ENCODE measurements at places on chromosomes 2 and 18.

DNA sequence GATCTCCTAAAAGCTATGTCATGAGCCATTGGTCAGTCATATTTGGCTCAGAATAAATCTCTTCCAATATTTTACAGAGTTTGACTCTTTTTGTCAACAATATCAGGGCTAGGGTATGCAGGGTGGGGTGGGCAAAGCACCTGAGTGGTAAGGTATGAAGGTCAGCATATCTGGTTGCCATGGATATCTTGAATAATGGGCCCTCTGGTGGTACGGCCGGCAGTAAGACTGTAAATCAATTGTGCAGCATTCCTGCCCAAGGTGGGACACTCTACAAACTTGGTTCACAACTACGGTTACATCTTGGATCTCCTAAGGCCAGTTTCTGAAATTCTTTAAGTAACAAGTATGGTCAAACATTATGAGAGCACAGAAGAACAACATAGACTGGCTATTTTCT lies 119.6 kb downstream of the SPOPL start:
- DNase-seq, result no peak

- DNase-seq, result no peak
Observed at GRCh38 chr2:179226203-179226960, 38.2 kb downstream of the SESTD1 start.

DNA sequence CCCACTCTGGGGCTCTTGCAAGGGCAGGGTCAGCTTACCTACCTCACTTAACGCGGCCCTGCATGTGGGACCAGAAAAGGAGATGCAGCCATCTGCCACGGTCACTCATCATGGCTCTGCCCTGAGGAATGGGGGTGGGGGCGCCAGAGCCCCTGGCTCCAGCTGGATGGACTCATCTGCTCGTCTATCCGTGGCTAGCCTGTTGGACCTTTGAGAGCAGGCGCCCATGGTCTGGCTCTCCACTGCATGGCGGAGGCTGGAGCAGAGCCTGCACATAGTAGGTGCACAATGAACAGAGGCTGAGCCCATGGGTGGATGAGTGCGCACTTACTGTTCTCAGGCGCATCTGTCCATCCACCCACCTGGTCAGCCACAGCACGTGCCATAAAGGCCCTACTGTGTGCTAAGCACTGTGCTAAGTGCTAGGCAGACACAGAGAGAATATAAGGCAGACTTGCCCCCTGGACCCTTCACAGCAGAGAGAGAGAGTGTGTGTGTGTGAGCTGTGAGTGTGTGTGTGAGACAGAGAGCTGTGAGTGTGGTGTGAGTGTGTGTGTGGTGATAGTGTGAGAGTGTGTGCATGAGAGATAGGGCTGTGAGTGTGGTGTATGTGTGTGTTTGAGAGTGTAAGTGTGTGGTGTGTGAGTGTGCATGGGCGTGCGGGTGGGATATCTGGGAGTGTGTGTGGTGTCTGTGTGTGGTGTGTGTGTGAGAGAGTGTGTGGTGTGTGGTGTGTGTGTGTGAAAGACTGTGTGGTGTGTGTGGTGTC lies 151.3 kb downstream of the TFCP2L1 start:
- no peak for DNase-seq

DNA sequence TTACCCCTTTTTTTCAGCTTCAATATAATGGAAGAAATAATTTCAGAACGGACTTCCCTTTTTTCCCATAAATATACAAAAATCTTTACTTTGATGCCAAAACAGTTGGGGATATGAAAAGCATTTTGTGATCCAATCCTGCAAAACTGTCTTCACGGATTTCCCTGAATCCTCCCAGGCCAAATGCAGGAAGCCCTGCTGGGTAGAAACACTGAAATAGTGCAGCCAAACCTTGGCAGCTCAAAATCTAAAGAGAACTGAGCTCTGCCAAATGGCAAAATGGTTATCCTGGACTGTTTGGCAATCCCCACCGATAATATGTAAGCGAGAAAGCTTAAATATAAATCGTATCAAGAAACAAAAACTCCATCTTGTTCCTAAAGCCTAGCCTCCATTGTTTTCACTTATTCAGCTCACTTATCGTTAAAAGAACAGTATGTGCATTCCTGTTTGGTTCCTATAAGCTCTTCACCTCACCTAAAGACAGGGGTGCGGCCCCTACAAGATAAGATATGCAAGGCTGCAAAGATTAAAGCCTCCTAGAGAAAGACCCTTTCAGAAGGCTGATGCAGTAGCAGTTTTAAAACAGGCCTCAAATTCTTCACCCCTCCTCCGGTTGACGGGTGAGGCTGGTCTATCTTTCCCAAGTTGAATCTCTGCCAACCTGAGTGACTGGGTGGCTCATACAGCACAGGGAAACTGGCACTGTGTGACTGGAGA lies 48.6 kb downstream of the LAMA1 start:
- no peak for DNase-seq

GRCh38 chr2:177147093-177147694 lies 65.4 kb upstream of the HNRNPA3 start:
- peak; percentile 15 for DNase-seq

DNA sequence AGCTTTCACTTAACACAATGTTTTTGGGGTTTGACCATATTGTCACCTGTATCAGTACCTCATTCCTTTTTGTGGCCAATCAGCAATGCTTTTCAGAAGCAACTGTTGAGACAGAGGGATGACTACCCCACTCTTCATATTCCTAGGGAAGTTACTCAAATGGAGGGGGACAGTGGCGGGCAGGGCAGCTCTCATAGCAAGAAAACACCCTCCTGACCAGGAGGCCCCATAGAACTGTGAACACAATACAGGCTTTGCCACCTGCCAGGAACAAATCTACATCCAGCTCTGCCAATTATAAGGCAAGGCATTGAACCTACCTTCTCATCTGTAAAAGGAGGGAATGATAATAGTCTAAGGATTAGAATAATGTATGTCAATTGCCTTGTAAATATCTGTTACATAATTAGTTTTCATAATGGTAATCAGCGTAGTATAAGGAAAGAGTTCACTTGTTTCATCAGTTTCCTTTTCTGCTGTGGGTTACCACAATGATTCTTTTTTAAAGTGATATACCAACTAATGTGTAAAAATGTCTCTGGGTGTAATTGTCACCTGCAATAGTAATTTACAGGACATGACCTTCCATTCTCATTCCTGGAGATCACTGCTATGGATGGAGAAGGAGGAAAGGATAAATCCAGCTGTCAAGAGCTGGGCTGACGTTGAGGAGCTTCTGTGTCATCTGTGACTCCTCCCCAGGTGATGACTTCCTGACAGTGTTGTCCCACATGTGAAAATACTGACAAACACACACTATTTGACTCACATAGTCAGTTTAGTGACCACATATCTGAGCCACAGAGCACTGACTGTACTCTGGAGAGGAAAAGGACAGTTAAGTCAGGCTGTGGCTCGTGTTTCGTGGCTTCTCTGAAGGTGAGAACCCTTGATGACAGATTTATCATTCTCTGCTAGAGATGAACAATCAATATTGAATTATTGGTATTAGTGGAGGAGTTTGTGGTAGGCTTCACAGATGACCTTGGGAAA lies 13.5 kb downstream of the ALPK2 start:
- DNase-seq, result no peak

- DNase-seq, result no peak
Observed at GRCh38 chr2:232484628-232485347, 2.8 kb downstream of the ECEL1 start.

GRCh38 chr2:197097578-197098366 lies 171.3 kb upstream of the PGAP1 start:
- DNase-seq, result no peak

- no peak for DNase-seq
Observed at GRCh38 chr18:46250812-46251173, 146.6 kb downstream of the HAUS1 start.

DNA sequence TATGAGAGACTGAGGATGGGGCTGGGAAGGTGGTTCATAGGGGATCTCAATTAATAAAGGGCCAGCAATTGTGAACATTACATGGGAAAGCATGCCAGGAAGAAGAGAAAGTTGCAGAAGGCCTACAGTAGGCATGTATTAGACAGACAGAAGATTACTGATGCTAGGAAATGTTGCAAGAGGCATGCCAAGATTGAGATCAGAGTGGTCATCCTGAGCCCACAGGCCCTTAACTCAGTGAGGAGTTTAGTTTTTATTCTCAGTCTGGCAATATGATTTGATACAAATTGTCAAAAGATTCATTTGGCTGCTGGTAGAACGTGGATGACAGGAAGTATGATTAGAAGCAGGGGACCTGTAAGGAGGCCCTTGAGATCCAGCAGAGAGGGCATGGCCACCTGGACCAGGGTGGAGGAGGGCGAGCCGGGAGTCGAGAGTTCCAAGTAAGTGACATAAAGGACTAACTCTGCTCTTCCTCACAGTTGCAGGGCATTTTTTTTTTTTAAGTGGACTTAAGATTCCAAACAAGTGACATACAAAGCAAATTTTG lies 54.9 kb downstream of the EPHA4 start:
- DNase-seq, result no peak

GRCh38 chr18:58557008-58557435 lies 71.9 kb downstream of the ALPK2 start:
- no peak for DNase-seq

GRCh38 chr2:101696272-101697123 lies 1.0 kb upstream of the MAP4K4 start:
- DNase-seq, result no peak

DNA sequence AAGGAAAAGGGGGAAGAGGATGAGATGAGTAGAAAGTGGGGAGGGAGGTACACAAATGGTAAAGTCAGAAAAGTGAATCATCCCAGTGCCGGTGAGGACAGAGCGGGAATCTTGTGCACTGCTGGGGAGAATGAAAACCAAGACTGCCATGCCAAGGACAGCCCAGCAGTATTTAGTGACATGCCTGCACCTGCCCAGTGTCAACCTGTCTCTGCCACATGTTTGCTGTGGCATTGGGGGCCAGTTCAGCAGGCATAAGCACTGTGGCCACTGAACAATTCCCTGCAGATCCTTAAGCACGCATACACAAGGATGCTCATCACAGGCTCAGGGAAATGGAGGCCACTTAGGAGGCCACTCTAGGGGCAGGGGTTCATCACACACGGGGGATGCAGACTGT lies 5.2 kb upstream of the KCNK3 start:
- no peak for DNase-seq

- no peak for DNase-seq
Observed at GRCh38 chr18:42074704-42075103, 119.7 kb downstream of the PIK3C3 start.

GRCh38 chr2:114800371-114800770 lies 357.9 kb downstream of the DPP10 start:
- DNase-seq, result no peak

- no peak for DNase-seq
Observed at GRCh38 chr2:231182513-231182899, 15.9 kb upstream of the ARMC9 start.

DNA sequence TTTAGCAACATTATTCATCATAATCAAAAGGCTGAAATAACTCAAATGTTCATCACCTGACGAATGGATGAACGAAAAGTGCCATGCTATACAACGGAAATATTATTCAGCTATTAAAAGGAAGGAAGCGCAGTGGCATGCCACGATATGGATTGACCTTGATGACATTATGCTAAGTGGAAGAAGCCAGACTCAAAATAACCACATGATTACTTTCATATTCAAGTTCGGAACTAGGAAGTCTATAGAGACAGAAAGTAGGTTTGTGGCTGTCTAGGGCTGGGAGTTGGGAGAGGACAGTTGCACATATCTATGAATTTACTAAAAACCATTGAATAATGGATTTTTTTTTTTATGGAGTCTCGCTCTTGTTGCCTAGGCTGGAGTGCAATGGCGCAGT lies 13.4 kb upstream of the PDIA6 start:
- DNase-seq, result no peak

GRCh38 chr18:70700496-70700895 lies 411.7 kb downstream of the SOCS6 start:
- DNase-seq, result no peak

DNA sequence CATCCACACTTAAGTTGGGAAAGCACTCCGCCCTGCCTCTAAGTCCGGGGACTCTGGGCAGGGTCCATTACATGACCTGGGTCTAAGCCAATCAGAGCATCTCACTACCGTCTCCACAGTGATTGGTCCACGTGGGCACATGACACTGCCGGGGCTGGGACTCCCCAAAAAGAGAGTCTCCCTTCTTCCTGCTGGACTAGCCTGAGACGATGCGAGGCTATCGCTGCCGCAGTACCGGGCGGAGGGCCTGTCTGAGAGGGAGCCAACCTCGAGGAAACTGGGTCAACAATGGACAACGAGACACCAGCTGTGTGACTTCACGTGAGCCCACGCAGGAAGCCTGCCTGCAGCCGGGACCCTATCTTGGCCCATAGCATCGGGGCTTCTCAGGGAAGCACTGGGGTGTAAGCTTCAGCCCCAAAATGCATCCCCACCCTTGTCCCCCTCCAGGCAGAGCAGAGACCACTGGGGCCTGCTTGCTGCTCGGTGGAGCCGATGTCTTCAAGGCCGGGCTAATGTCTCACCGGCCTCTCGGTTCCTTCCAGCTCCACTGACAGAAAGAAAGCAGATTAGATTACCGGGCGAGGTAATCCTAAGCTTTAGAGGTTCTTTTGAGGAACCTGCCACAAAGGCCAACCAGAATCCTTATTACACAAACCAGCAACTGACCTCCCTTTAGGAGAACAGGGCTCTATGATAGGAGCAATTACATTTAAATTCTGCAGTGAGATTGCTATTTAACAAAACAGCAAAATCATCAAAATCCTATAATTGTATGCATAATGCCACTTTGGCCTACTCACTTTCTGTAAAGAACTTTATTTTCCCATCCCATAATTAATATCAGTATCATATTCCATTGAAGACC lies 21.3 kb upstream of the COPS8 start:
- DNase-seq, result no peak

DNA sequence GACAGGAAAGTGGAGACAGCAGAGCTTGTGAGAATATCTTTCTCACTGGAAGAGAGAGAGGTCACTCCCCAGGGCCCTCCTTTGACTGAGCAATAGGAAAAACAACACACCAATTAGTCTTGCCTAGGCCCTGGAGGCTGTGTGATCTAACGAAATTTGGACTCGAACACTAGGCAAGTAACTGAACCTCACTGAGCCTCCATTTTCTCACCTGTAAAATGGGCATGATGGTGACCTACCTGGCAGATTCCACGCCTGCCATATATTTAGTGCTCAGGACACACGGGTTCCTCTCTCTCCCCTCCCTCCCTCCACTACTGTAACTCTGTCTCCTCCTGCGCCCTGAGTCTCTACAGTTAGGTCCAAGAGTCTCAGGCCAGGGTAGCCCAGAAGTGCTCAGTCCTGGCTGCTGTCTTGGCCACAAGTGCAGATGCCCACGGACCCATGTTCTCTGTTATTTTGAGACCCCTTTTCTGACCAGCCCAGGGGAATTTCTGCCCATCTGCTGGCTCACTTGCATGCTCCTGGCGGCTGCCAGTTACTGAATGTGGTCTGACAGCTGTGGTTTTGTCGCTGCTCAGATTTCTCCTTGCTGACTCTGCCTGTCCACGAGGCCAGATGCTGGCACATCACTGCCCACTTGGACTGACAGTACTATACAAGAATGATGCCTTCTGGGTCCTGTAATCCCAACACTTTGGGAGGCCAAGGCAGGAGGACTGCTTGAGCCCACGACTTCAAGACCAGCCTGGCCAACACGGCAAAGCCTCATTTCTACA lies 9.6 kb upstream of the GIGYF2 start:
- DNase-seq, result no peak

Data from NCI-H2107 (cell line).